Breast epithelium (tissue), 4 donors: ENCODE measurements at places on chromosomes 2 and 18. TPM values are rescaled to one million over a fixed set of nuclear protein-coding genes. Genes with fewer than 3 reads are reported as not detected.

DNA sequence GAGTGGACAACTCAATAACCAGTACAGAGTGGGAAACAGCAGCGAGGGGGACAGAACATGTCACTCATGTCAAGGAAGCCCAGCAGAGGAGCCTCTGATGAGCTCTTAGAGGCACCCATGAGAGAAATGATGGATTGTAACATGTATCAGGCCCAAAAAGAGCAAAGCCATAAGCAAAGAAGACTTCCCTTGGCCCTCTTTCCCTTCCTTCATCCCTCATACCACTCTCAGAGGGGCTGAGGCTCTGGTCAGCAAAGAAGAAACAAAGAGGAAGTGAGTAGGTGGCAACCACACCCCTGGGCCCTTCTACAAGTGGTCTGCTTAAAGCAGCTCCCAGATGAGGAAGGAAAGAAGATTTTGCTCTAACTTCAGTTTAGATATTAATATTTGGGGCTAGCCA lies 112.8 kb downstream of the CDC42EP3 start:
- H3K36me3 ChIP-seq: no peaks in the 10 kb centered on the region
- no peaks in the 10 kb centered on the region for H3K27me3 ChIP-seq

DNA sequence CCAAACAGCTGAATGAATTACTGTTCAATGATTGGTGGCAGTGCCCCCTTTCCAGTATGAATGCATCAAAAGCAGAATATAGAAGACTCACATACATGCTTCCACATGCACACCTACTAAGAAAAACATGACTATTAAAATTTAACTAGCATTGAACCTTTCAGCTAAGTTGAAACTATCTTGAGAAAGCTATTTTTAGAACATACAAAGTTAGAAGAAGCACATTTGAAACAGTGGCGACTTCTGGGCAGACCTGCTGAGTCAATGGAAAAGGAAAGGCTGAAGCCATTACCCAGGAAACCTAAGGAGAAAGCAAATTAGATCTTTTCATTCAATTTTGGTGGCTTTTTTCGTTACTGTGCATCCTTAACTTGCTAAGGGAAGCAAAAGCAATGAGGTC lies 55.9 kb downstream of the PLA2R1 start:
- H3K36me3 ChIP-seq: no peaks in the 10 kb centered on the region
- H3K4me1 ChIP-seq: no peaks in the 10 kb centered on the region
- H3K27ac ChIP-seq: no peak overlapping the region
- H3K27me3 ChIP-seq: no peaks in the 10 kb centered on the region

DNA sequence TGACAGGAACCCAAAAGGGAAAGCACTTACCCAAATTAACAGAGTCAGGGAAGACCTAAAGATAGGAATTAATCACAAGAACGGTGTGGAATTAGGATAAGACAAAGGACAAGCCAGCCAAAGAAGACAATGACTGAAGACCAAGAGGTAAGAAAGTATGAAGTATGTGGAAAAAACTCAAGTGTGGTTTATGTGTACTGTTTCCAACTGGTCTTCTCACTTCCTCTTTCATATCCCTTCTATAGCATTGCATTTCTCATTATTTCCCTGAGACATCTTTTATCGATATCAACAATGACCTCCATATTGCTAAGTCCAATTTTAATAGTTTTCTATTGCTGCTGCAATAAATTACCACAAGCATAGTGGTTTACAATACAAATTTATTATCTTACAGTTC lies 313.5 kb upstream of the SLC39A10 start:
- no peak for DNase-seq
- H3K27me3 ChIP-seq: no peaks in the 10 kb centered on the region
- no peak overlapping the region for H3K27ac ChIP-seq
- H3K4me1 ChIP-seq: no peaks in the 10 kb centered on the region

DNA sequence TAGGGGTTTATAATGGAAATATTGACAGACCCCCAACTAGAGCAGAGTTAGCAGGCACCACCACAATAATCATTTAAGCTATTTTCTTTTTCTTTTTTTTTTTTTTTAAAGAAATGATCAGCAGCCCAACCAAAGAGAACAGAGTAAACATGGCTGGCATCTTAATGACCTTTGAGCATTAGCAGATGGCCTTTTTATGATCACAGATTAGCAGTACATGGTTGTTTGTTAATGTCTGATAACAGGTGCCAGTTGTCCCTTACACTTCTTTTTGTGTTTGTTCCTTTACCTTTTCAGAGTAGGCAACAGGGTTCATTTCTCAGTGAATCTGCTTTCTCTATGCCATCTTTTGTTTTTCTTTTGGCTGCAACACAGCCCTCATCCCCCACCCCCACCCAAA lies 747.0 kb downstream of the BCL11A start:
- no peak for DNase-seq
- H3K36me3 ChIP-seq: no peaks in the 10 kb centered on the region
- no peaks in the 10 kb centered on the region for H3K27me3 ChIP-seq
- no peaks in the 10 kb centered on the region for H3K4me1 ChIP-seq

GRCh38 chr2:27756544-27757498 lies 14.7 kb upstream of the MRPL33 start:
- DNase-seq: no peak
- no peaks in the 10 kb centered on the region for H3K36me3 ChIP-seq
- no peak overlapping the region for H3K4me3 ChIP-seq
- no peak overlapping the region for H3K27ac ChIP-seq
- no peaks in the 10 kb centered on the region for H3K4me1 ChIP-seq
- no peaks in the 10 kb centered on the region for H3K27me3 ChIP-seq

GRCh38 chr18:64134044-64134747 lies 14.7 kb downstream of the LINC00305 start:
- no peak overlapping the region for H3K4me3 ChIP-seq
- H3K27me3 ChIP-seq: no peaks in the 10 kb centered on the region
- no peak overlapping the region for H3K27ac ChIP-seq
- H3K36me3 ChIP-seq: no peaks in the 10 kb centered on the region
- no peaks in the 10 kb centered on the region for H3K4me1 ChIP-seq
- no peak for DNase-seq

DNA sequence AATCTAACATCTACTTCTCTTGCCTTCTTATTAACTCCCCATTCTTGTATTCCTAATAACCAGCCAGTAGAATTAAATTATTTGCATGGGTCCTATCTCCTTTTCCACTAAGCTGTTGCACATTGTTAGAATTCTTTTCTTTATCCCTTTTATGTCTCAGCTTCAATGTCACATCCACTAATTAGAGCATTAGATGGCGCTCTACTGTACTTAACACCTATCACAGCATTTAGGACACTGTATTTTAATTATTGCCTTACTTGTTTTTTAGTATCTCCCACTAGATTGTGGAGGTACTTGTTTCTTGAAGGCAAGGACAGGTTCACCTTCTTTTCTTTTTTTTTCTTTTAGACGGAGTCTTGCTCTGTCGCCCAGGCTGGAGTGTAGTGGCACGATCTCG lies 3.8 kb downstream of the LIPT1 start:
- no peaks in the 10 kb centered on the region for H3K27me3 ChIP-seq
- no peaks in the 10 kb centered on the region for H3K36me3 ChIP-seq
- no peak overlapping the region for H3K4me3 ChIP-seq
- no peak overlapping the region for H3K27ac ChIP-seq
- peaks cover 3% of the 10 kb centered on the region for H3K4me1 ChIP-seq

DNA sequence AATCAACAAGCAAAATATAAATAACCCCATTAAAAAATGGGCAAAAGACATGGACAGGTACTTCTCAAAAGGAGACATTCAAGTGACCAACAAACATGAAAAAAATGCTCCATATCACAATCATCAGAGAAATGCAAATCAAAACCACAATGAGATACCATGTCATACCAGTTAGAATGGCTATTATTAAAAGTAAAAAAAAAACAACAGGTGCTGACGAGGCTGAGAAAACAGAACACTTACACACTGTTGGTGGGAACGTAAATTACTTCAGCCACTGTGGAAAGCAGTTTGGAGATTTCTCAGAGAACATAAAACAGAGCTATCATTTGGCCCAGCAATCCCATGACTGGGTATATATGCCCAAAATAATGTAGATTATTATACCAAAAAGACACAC lies 69.1 kb downstream of the CWC22 start:
- H3K27ac ChIP-seq: no peak overlapping the region
- no peak overlapping the region for H3K4me3 ChIP-seq

GRCh38 chr2:178531168-178531567 lies 50.9 kb downstream of the PLEKHA3 start:
- H3K27ac ChIP-seq: no peak overlapping the region
- no peak for DNase-seq
- H3K36me3 ChIP-seq: no peaks in the 10 kb centered on the region

DNA sequence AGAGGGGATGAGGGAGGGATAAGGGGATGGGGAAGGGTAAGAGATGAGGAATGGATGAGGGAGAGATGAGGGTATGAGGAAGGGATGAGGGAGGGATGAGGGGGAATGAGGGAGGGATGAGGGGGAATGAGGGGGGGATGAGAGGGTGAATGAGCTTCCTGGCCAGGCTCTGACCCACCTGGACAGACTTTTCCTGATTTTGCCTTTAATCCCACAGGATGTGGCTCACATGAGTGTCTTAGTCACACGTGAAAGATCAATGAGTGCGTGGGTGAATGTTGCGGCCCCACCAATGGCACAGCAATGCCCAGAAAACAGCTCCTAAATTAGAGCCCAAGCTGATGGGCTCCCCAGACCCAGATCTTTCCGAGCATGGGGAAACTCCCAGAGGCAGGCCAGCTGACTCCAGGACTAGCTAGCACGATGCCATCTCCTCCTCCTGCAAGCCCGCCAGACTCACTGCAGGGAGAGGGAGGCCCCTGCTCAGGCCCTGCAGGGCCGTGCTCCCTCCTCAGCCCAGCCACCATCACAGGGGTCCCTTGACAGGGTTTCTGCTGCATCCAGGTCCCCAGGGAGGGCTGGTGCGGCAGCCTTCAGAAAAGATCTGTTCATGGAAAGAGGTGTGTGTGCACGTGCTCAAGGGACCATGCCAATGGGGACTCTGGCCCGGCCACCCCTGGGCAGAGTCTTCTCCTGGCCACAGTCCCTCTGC lies 41.4 kb downstream of the AQP12A start:
- H3K27ac ChIP-seq: no peak overlapping the region
- H3K27me3 ChIP-seq: peaks cover 30% of the 10 kb centered on the region
- no peaks in the 10 kb centered on the region for H3K4me1 ChIP-seq
- DNase-seq: no peak
- no peaks in the 10 kb centered on the region for H3K36me3 ChIP-seq

- no peak for DNase-seq
- H3K4me1 ChIP-seq: no peaks in the 10 kb centered on the region
Measured at GRCh38 chr2:174878537-174879147, 114.4 kb upstream of the CHRNA1 start.

DNA sequence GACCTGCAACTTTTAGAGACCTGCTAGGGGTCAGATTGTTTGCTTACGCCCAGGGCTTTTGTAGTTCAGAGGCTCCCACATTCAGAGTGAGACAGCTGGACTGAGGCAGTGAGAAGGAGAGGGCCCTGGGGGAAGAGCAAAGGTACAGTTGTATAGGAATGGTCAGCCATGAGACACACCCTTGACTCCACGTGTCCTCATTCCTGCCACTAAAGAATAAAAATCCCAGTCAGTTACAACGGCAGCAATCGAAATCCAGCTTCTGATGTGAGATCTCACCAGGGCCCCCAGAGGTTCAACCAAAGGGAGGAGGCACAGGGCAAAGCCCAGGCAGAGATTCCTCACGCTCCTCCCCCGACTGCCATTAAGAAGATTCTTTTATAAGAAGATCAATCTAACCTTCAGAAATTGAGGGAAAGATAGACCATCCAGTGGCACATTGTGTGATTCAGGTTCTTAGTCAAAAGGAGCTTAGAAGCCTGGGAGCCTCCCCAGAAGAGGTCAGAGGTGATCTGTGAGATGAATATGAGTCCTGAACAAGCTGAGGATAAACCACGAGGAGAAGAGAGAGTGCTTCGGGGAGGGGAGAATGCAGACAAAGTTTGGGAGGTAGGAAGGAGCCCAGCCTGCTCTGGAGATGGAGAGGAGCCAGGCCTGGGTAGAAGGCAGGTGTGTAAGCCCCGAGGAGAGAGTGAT lies 317.0 kb downstream of the CYP26B1 start:
- DNase-seq: no peak
- no peaks in the 10 kb centered on the region for H3K4me1 ChIP-seq
- no peaks in the 10 kb centered on the region for H3K36me3 ChIP-seq
- no peak overlapping the region for H3K27ac ChIP-seq
- H3K4me3 ChIP-seq: no peak overlapping the region

GRCh38 chr2:160576054-160576499 lies 82.5 kb upstream of the RBMS1 start:
- DNase-seq: no peak
- no peaks in the 10 kb centered on the region for H3K27me3 ChIP-seq
- peak overlapping the region; percentile 31 for H3K27ac ChIP-seq
- H3K36me3 ChIP-seq: no peaks in the 10 kb centered on the region

DNA sequence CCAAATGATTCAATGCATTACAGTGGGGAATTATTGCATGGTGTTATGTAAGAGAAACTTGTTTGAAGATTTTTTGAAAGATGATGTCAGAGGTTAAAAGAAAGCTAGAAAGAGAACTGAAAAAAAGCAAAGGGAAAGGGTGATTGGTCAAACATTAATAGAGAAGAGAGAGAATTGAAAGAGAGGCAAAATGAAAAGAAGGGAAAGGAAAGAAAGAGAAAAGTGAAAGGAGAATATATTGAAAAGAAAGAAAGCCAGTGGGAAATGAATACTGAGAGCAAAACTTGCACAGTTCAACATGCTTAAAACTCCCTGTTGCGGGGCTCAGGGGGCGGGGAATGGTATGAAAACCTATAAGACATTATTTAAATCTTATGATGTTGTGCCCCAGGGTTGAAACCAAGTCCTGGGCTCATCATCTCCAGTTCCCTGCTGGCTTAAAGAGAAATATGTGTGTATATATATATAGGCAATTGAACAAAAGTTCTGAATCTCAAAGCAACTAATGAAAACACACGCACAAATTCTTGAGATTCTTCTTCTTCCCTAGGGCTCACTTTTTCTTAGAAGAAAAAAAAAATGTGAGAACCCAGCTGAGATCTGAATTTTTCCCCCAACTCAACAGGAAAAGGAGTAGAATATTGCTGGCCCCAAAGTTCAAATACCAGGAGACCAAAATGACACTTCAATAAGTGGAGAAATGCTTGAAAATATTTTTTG lies 2045.9 kb upstream of the CELF4 start:
- no peak for DNase-seq
- H3K4me1 ChIP-seq: no peaks in the 10 kb centered on the region
- no peak overlapping the region for H3K27ac ChIP-seq

DNA sequence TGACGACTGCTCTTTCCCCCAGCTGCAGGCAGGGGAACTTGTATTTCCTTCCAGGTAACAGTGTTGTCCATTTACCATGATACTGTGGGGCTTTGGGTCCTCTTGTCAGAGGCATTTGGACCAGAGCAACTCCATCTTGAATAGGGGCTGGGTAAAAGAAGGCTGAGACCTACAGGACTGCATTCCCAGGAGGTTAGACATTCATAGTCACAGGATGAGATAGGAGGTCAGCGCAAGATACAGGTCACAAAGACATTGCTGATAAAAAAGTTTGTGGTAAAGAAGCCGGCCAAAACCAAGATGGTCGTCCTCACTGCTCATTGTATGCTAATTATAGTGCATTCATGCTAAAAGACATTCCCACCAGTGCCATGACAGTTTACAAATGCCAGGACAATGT lies 249.5 kb downstream of the SLC4A3 start:
- no peak for DNase-seq
- H3K4me3 ChIP-seq: no peak overlapping the region
- no peaks in the 10 kb centered on the region for H3K4me1 ChIP-seq
- H3K27ac ChIP-seq: no peak overlapping the region
- no peaks in the 10 kb centered on the region for H3K36me3 ChIP-seq

Gene GKN1
- total RNA-seq: not detected

Gene MOGAT1
- 0.98 TPM for total RNA-seq

Gene CHRND
- total RNA-seq: not detected

Gene VAMP5
- 50.8 TPM for total RNA-seq

Gene VWC2L
- not detected for total RNA-seq

Gene PLGLB1
- total RNA-seq: 8.8 TPM

Gene C1QL2
- not detected for total RNA-seq

Gene KCNG2
- total RNA-seq: 0.66 TPM
